Esophagus mucosa (tissue), 1 donor: ENCODE measurements at places on chromosomes 7 and 10. TPM values are rescaled to one million over a fixed set of nuclear protein-coding genes. Genes with fewer than 3 reads are reported as not detected.

Gene HOXA10
- total RNA-seq, result 1.1 TPM

Gene TRPV6
- 0.68 TPM for total RNA-seq

Gene FOXP2
- 5.0 TPM for total RNA-seq

Gene GRID2IP
- 0.12 TPM for total RNA-seq

Gene PNLIPRP1
- not detected for total RNA-seq

Gene UPK3B
- 9.6 TPM for total RNA-seq

Gene GHRHR
- total RNA-seq, result not detected
